SJSA1 (cell line): ENCODE measurements at places on chromosomes 6 and 20. TPM values are rescaled to one million over a fixed set of nuclear protein-coding genes. Genes with fewer than 3 reads are reported as not detected.

The MACROD2 gene
- total RNA-seq: not detected in 2 replicates

The OR2H1 gene
- total RNA-seq: not detected in 2 replicates

DNA sequence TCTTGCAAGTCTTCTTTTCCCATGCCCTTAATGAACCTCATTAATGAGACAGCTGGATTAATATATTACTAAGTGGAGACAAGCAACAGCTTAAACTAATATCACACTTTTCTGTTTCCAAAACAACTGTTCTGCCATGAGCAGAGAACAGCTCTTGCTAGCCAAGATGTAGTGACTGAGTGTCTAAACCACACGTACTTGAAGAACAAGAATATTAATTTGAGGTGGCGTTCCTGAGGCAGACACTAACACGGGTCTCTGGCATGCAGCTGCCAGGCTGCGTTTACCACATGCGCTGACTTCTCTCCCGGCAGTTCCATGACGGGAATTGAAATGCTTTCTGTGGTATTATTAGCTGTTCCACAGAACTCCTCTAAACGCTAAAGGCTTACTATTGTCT lies 80.6 kb downstream of the FNDC1 start:
- no peak for DNase-seq

DNA sequence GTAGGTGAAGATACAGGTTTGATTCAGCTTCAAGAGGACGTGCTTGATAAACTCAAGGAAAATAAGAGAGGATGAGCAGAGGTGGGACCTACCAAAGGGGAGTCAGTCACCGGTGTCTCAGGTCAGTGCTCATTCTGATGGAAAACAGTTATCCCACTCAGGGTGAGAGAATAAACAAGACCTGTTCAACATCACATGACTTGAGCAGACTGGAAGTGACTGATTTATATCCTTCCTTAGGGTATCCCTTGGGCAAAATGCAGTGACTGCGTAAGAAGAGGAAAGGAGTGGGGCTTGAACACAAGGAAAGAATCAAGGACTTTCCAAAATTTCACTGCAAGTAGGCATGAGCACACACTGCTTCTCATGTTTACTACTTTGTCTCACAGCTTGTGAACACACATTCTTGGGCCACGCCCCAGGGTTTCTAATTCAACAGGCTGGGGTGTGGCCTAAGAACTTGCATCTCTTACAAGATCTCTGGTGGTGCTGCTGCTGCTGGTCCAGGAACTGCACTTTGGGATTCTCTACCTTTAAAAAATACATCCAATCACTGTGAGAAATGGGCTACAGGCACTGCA lies 11.6 kb downstream of the CST3 start:
- no peak for DNase-seq

- DNase-seq: no peak
Observed at GRCh38 chr6:130931683-130932082, 104.5 kb downstream of the SMLR1 start.

DNA sequence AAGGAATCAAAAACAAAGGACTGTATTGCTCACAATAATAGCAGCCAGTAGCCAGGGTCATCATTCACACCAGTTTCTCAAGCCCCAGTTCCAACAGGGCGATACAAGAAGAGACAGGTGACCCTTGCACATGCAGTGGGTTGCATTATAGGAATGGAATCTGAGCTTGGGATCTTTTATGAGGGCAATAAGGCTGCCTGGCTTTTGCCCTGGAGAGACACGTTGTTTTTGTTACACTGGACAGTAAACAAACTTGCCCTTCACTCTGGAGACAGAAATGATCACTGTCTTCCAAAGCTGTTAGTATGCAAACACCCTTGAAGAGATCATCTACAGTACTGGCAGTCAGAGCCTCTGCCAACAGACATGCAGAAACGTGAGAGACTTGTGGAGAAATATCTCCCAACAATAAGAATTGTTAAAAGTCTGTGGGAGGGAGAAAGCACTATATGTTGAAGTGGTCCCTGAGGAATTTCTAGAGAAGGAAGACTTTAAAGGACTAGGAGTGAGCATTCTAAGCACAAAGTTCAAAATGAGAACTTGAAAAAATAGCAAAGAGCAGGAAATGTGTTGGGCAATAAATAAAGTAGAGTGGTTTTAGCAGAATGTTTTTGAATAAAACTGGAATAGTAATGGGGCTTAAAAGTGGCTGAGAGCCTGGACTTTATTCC lies 6.2 kb upstream of the COL12A1 start:
- DNase-seq: peak; percentile 42

- no peak for DNase-seq
Observed at GRCh38 chr6:130993292-130993765, 69.7 kb downstream of the EPB41L2 start.
